ENCODE measurements at places on chromosomes 4 and X.

DNA sequence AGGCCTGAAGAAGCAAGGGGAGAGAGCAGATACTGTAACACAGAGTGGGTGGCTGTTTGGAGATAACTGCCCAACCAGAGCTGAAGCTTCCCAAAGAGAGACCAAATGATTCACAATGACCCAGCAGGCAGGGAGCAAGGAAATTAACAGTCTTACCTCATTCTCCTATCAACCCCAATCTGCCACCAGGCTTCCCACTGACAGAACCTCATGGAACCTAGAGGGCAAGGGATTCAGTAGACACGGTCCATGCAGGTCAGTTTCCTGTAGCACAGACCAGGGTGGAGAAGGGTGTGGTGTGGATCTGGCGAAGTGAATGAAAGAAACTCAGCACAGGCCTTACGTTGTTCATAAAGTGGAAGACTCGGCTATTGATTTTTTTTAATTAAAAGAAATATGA, 60.7 kb upstream of the ALB start:
- DNase-seq: no peak

DNA sequence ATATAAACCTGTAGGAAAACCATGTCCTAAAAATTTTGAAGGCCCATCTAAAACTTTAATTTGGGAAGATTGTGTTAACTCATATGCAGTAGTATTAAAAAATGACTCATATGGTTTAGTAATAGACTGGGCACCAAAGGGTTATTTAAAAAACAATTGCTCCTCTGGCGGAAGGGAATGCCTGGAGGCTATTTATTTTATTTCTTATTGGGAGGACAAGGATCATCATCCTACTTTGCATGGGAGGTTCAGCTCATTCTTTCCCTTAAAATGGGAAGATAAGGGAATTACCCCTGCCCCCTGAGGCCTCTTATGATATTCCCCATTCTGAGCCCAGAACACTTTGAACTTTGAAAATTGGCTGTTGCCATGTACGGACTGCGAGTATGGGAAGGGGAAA, 29.7 kb upstream of the MGST2 start:
- no peak for DNase-seq

- no peak for DNase-seq
Observed at GRCh38 chr4:176845636-176846035, 52.9 kb upstream of the VEGFC start.

DNA sequence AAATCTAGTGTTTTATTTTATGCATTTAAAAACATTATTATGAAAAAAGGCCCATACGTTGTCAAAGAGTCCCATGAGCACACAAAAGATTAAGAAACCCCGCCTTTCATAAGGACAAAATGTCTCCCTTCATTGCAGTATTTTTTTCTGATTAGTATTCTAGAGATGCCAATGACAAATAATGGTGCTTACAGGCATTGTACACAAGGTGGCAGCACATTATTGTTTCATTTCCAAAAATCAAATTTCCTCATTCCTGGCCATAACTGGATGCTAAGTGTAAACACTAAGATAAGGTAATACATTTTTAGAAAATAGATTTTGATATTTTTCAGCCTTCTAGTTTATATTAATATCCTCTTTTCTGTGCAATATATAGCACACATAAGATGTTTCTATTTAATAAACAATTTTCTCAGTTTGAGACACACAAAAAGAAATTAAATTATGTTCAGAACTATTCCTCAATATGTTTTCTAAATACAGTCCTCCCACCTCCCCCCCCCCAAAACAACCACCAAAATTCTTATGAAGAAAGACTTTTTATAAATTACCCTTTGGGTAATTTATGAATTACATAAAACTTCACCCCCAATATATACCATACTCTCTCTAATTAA, 47.7 kb downstream of the TIGD2 start:
- DNase-seq: no peak

DNA sequence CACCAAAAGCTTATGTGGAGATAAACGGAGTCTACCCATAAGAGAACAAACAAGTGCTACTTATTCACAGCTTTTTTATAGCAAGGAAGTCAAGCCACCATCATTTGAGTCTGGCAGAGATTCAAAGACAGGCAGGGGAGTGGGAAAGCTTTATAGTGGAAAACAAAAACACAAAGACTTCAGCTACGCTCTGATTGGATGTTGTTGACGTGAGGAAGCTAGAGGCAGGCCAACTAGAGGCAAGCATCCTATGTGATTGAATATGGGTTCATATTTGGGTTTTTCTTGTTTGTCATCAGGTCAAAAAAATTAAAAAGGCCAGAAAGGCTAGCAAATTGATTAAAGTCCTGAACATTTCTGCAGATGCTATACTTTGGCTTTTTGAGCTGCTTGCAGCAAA, 719 bp upstream of the TCEAL4 start:
- DNase-seq: no peak

GRCh38 chrX:72714478-72714916, 391 bp upstream of the PHKA1 start:
- DNase-seq: no peak

- DNase-seq: no peak
Observed at GRCh38 chr4:88230969-88231771, 53.2 kb downstream of the PPM1K start.

Measured in cerebellar nuclear complex (tissue), 1 donor.